ENCODE measurements at places on chromosomes 5 and 9.

- DNase-seq: no peak
Observed at GRCh38 chr5:136046246-136046645, 17.5 kb downstream of the TGFBI start.

DNA sequence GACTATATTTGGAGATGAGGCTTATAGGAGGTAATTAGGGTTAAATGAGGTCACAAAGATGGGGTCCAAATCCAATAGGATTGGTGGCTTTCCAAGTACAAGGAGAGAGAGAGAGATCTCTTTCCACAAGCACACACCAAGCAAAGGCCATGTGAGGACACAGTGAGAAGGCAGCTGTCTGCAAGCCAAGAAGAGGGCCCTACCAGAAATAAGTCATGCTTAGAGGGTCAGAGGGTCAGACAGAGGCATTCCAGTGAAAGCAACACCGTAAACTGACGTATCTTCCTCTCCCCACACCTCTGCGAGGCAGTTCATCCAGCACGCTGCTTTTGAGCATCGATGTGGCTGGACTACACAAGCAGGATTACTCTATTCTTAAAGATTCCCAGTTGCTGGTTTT, 87.9 kb downstream of the SLC1A3 start:
- DNase-seq: no peak

- no peak for DNase-seq
Observed at GRCh38 chr9:137180491-137180890, 7.9 kb downstream of the ANAPC2 start.

GRCh38 chr9:134326724-134327601, 708 bp downstream of the RXRA start:
- DNase-seq: peak; percentile 50

DNA sequence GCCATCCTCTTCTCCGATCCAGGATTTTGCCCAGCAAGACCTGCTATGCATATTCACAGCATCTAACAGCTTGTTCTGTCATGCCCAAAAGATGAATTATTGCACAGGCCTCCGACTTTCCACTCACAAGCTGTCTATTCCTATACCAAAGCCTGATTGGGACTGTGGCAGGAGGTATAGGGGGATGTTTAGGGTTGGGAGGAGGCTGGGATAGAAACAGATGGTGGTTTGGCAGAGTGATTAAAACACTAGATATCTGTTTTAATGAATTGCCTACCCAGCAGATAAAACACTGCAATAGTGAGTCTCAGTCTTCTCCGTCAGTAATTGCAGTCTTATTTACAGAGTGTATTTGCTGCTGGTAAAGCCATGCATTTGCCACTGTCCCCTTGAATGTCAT, 215.3 kb downstream of the TLR4 start:
- no peak for DNase-seq

GRCh38 chr9:101462558-101462957, 27.0 kb upstream of the ALDOB start:
- DNase-seq: no peak

DNA sequence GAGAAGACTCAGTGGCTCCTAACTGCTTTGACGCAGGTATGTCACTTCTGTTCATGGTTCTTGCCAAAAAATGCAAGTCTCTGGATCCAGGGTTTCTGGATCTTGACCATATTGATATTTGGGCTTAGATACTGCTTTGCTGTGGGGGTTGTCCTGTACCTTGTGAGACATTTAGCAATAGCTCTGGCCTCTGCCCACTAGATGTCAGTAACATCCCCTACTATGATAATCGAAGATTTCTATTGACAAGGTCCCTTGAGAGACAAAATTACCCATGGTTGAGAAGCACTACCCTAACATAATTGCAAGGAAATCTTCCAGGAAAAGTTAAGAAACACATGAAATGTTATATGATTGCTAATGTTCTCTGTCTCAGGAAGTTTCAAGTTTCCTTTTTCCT, 285.4 kb downstream of the TMEM232 start:
- DNase-seq: no peak

DNA sequence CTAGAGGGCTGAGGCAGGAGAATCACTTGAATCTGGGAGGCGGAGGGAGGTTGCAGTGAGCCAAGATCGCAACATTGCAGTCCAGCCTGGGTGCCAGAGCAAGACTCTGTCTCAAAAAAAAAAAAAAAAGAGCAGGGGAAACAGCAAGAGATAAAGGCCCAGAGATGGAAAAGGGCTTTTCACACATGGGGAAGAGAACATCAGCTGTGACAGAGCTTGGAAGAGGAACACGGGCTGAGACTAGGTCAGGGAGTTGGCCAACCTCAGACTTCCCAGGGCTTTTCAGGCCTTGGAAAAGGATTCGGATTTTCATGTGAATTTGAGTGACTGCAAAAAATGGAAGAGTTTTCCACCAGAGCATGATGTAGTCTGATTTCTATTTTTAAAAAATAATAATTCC, 232.0 kb upstream of the NFIL3 start:
- DNase-seq: no peak

DNA sequence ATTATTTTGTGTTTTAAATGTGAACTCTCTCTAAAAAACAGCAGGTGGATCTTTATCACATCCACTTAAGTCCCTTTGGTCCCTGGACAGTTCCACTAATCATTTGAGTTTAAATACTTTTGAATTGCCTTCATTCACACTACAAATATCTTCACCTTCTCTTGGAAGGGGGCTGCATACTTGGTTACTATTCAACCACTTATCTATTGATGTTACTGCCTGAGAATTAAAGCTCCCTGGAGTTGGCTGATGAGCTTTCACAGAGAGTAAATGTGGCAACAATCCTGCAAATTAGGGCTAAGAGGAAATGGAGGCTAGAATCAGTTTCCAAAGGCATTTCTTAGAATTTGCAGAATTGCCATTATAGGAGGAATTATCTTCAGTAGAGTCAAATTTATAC, 180.4 kb downstream of the ST8SIA4 start:
- DNase-seq: no peak
